NCI-H345 (cell line): ENCODE measurements at places on chromosomes 13 and 19.

GRCh38 chr13:113722921-113723320 is 36.1 kb upstream of the TMEM255B start:
- no peak for DNase-seq

DNA sequence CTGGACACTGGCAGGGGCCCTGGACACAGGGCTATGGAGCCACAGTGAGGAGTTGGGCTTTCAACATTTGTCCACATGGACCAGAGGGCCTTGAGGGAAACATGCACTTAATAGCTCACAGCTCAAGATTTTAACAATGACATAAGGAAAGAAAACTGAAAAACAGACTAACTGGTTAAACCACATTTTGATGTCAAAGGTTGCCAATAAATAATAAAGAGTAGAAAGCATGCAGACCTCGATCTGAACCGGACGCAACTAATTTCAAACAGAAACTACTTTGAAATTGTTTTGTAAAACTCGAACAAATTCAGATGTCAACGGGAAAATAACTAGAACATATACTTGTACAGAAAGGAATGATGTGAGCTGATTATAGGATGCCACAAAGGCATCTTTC is 15.5 kb upstream of the ZNF888 start:
- DNase-seq, result no peak

- DNase-seq, result peak; percentile 35
These were observed 690 bp downstream of the HCN2 start for GRCh38 chr19:590396-590745.

DNA sequence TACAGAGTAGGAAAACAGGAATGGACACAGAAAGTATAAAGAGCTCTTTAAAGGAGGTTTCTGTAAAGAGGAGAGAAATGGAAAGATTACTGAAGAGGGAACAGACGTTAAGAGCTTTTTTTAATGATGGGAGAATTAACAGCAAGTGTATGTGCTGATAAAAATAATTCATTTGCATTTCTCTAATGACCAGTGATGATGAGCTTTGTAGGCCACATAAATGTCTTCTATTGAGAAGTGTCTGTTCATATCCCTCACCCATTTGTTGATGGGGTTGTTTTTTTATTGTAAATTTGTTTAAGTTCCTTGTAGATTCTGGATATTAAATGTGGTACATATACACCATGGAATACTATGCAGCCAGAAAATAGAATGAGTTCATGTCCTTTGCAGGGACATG is 40.0 kb downstream of the MYO16 start:
- DNase-seq, result peak; percentile 1

DNA sequence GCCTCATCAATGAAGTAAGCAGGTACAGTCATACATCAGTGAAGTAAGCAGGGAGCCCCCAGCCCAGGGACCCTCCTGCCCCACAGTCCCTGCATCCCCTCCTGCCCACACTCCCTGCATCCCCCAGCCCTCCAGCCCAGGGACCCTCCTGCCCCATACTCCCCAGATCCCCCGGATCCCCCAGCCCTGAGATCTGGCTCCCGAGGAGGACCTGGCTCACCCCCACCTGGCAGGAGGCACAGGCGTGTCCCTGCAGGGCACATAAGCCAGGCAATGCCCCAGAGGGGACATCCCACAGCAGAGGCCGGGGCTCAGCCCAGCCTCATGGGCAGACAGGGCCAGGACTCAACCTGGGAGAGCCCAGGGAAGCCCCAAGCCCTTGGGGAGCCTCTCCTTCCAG is 53.6 kb upstream of the TPM4 start:
- DNase-seq, result no peak

DNA sequence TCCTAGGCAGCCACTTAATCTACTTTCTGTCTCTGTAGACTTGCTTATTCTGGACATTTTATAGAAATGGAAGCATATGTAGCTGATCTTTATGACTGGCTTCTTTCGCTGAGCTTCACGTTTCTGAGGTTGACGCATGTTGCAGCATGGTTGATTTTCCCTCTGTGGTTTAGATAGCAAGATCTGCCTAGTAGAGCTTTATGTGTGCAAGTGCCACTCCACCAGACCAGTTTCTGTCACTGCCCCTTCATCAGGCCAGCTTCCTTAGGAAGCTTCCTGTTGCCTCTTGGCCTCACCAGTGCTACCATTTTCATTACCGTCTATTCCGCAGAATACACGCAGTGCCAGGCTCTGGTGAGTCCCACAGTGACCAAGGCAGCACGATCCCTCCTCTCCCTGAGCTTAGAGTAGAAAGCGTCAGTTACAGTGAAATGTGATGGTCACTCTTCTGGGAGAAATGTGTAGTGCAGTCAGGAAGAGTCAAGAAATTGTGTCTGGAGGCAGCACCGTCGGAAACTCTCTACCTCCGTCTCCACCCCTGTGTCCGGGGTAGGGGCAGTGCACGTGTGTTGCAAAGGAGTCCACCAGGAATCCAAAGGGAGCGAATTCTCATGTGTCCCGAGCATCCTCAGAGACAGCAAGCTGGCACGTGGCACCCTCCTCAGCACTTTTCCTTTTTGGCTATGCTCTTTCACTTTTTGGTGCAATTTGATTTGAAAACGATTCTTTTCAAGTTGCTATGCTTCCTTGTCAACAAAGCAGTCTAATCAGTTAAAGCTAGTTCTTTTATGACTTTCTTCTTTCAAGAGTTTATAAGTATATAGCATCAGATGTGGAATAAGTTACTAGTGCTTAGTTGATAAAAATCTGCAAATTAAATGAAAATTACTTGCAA is 45.4 kb upstream of the GPR183 start:
- no peak for DNase-seq

GRCh38 chr19:11064831-11065303 is 24.4 kb upstream of the LDLR start:
- DNase-seq, result no peak

DNA sequence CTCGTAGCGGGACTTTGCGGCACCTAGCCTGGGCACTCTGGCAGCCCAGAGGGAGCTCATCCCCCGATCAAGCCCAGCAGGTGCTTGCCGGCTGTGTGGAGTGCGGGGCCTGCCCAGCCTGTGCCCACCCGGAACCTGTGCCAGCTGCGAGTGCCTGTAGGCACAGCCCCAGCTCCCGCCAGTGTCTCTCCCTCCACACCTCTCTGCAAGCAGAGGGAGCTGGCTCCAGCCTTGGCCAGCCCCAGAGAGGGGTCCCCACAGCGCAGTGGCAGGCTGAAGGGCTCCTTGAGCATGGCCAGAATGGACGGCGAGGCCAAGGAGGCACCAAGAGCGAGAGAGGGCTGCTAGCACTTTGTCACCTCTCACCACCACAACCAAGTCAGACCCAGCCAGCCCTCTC is 55.5 kb upstream of the C1QTNF9B start:
- DNase-seq, result no peak

DNA sequence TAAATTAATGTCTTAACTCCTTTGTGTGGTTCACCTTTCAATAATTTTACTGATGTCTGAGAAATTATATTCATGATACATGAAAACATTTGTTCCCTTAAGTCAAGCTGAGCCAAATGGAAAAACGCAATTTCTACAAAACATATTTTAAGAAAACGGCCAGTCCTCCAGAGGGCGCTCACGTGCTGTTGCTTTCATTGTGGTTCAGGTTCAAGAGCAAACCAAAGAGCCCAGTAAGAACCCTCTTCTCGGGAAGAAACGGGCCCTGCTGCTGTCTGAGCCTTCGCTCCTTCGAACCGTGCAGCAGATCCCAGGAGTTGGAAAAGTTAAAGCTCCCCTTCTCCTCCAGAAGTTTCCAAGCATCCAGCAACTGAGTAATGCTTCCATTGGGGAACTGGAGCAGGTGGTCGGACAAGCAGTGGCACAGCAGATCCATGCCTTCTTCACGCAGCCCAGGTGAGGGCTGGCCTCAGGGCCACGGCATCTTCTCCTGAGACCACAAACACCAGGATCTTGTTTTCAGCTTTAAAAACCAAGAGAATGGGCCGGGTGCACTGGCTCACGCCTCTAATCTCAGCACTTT is 4.3 kb downstream of the FAAP24 start:
- DNase-seq, result peak; percentile 84

DNA sequence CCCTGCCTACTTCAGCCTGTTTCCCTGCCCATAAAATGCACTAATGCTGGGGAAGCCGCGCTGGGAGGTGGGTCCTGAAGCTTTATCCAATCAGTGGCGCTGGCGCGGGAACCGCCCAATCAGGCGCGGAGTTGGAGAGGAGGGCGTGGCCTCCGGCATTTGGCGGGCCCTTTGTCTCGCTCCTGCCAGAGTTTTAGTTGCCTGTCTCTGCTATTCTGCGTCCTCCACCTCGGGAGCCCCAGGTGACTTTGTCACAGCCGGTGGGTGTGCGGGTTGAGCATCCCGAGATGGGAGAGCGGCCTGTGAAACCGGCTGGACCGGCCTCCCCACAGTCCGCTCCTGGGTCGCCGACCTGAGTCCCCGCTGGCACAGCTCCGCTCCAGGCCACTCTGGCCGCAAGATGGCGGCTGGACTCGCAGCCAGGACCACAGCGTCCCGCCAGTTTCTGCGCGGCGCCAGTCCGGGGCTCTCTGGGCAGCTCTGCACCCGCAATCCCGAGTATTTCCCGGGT is 30.7 kb upstream of the ZNF429 start:
- DNase-seq, result no peak

GRCh38 chr13:45167611-45168554 is 33.0 kb downstream of the KCTD4 start:
- DNase-seq, result no peak

DNA sequence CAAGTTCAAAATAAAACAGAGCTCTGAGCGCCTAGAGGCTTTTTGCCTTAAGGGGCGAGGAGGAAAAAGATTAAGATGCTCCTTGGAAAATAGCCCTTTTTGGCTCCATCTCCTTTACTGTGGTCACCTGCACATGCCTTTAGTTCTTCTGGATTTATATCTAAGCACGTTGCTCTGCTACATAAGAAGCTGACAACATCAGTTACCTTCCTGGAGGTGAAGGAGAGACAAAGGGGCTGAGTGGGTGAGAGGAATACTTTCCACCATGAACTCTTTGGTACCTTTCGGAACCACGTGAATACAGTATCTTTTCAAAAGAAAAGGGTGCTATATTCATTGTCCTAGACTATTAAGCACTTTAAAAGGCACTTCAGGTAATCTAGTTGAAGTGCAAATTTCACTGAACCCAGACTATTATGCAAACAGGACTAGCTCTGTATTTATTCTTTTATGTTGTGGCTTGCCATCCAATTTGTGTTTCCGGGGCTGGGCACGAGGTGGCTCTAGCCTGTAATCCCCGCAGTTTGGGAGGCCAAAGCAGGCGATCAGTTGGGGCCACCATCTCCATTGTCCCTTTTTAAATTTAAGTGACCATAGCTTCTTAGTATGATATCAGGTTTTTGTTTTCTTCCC is 201.5 kb downstream of the TM9SF2 start:
- peak; percentile 73 for DNase-seq

- no peak for DNase-seq
These were observed 97.9 kb downstream of the DLEU7 start for GRCh38 chr13:50745542-50746115.

DNA sequence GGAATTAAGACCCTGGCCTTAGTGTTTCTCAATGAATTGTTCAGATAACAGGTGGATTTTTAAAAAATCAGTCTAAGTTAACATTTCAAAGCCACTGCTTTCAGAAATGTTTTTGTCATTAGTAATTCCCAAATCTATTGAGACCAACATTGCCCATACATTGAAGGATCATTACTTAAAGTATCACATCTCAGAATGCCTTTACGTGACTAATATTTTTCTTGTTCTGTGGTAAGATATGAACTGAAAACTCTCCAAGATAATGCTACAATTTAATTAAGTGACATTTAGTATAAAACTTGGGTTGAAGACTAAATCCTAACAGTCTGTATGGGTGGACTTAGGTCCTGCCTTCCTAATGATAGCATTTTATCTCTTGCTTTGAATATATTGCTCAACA is 59.4 kb upstream of the POSTN start:
- no peak for DNase-seq

GRCh38 chr19:4201798-4202197 is 19.3 kb downstream of the ANKRD24 start:
- no peak for DNase-seq

GRCh38 chr19:45782162-45782691 is at the start of gene DMPK:
Gene DMPK, minus strand, starts transcription at chr19:45782490. Its CDS starts 138 bp downstream, at chr19:45782352.
- no peak for DNase-seq

GRCh38 chr13:48709213-48709612 is 55.5 kb downstream of the CYSLTR2 start:
- no peak for DNase-seq

- DNase-seq, result peak; percentile 11
These were observed 25.5 kb downstream of the ELL start for GRCh38 chr19:18496167-18496979.

- no peak for DNase-seq
These were observed 104.5 kb upstream of the SOX1 start for GRCh38 chr13:111962431-111962891.

DNA sequence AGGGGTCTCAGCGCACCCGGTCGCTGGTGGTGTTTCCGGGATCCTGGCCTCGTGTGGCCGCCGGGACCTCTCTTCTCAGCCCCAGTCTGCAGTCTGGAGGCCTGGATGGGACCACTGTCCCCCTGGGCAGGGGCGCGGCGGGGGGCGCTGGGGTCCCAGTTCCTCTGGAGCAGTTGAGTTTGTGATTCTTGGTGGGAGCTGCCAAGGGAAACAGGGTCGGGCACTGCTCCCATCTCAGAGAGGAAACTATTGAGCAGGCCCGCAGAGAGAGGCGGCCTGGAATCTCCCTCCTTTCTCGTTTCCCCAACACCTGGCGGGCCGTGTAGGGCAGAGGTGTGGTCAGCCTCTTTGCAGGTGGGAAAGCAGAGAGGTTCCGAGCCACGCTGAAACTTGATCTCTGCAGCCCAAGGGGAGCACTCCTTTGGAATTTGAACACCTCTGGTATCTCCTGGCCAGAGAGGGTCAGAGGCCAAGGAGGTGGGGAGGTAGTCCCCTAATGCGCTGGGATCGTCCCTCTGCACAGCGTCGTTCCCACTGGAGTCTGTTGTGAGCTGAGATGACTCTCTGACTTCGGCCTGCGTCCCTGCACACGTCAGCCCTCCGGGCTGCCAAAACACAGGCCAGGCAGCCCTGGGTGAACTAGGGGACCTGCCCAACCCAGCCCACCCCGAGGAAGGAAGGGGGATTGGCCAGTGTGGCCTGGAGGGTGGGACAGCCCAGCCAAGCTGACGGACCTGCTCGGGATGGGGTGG is 741 bp downstream of the PLEKHF1 start:
- DNase-seq, result no peak

- DNase-seq, result no peak
These were observed 54.8 kb upstream of the ZNF536 start for GRCh38 chr19:30317403-30317802.

GRCh38 chr13:21580736-21581135 is 23.2 kb downstream of the MICU2 start:
- DNase-seq, result no peak

- no peak for DNase-seq
These were observed 1992.9 kb upstream of the PCDH20 start for GRCh38 chr13:63408331-63409189.

- DNase-seq, result no peak
These were observed 17.4 kb downstream of the CAPN12 start for GRCh38 chr19:38726761-38727301.

- no peak for DNase-seq
These were observed 51.4 kb upstream of the ITM2B start for GRCh38 chr13:48181482-48182145.
